Naive thymus-derived CD4-positive, alpha-beta T cell (primary cell): ENCODE measurements at places on chromosomes 4 and X.

DNA sequence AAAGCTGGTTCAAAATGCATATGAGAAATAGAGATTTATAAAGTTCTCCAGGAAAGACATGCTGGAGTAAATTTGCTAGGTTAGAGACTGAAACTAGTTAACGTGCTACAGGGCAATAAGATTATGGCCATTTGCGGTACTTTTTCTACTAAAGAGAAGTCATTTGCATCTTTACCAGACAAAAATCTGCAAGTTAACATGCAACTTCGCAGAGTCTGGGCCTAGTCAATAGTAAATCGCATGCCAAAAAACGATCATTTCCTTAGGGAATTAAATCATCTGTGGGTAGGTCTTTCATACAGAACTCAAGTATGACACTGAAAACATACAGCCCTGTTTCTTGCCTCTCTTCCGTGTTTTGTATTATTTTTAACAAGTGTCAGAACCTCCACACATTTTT is 32.8 kb upstream of the REST start:
- DNase-seq: no peak

DNA sequence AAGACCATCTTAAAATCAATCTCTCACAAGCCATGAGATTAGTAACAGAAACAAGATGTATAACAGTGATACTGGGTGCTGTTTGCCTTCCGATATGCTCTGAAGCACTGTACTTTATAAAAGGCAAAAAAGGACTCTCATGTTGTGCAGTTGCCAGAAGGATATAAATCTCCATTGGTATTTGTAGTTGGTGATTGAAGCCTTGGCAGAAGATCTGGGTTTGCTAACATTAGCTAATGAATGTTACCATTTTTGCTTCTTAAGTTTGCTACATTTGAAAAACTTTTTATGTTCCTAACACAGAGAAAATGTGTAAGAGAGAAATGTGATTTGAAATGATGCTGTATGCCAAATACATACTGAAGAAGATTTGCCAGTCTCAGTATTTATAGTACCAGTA is 44.4 kb downstream of the RAP1GDS1 start:
- DNase-seq: no peak

DNA sequence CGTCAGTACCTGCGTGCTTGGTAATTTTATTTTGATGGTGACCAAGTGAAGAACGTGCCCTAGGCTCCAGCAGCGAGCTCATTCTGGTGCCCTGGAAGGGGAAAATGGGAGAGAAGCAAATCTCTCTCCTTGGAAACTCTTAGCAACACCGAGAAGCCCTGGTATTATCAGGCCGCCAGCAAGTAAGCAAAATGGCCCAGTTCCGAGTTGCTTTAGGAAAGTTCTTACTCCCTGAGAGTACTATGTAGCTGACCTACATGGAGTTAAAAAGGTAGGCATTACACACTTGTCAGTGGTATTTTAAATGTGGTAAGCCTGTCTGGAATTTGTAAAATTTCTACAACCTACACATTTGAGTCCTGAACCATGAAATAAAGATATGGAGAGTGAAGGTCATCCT is 146.4 kb downstream of the CPEB2 start:
- DNase-seq: no peak

GRCh38 chrX:119605464-119606279 is 552 bp downstream of the NKRF start:
- peak; percentile 9 for DNase-seq
